Cortex of kidney (tissue), 1 donor: ENCODE measurements at places on chromosomes 13 and 19.

- DNase-seq: no peak
Observed at GRCh38 chr13:56755181-56755935, 385.4 kb upstream of the PRR20A start.

GRCh38 chr13:93758575-93758974, 532.0 kb downstream of the GPC6 start:
- no peak for DNase-seq

DNA sequence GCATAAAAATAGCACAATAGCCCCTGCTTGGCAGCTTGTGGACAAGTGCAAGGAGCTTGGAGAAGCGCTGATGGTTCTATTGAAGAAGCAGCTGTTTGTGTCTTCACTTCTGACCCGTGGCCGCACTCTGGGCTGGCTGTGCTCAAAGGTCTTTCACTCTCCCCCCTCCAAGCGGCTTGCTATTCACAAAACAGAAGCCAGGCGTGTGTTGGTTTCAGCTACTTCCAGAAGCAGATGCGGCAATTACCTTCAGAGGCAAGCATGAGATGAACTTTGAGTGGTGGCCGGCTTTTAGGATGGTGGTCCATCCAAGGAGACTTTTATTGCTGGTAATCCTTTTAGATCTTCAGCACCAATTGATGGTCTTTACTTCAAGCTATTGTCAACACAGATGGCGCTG, 188.5 kb upstream of the ARGLU1 start:
- DNase-seq: no peak

DNA sequence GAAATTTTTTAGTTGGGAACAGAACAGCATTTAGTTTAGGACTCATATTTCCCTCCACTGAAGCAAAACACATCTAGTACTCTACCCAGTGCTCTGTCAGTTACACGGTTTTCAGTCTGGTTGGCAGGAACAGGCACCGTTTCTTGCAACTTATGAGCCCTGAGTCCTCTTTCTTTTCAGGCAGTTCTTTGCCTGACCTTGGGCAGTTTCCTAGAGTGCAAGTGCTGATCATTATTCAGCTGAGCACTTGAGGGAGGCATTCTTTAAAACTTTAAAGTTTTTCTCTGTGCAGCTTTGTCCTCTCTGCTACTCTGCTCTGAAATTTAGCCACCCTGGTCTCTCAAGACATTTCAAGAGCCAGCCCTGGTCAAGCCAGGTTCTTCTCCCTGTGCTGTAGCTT, 96.1 kb downstream of the MYO16 start:
- DNase-seq: no peak

- DNase-seq: no peak
Observed at GRCh38 chr19:32861596-32861995, 8.0 kb downstream of the SLC7A9 start.

- DNase-seq: no peak
Observed at GRCh38 chr19:5627395-5627904, 4.6 kb downstream of the SAFB start.
